Stimulated activated CD4-positive, alpha-beta T cell treated with anti-CD3 and anti-CD28 coated beads, Interleukin-2, amount 100 ng/mL, for 24 hours (primary cell): ENCODE measurements at places on chromosomes 3 and 15.

DNA sequence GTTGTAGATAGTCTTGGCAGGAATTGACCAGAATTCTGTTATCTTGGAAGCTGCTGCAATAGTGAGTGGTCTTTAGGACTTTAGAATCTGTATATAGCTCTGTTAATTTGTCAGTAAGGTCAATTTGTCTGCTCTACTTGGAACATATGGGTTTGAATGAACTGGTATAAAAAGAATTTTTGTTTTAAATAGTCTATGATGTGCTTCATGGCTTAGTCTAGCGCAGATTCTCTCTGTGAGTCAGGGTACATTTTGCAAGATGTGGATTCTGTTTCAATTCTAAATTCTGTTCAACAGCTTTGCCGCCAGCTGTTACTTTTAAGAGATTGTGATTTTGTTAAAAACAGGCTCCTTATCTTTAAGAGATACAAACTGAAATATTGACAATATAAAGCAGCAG, 135.9 kb upstream of the AGBL1 start:
- no peak for DNase-seq

GRCh38 chr15:62124176-62124972, 40.7 kb downstream of the C2CD4B start:
- DNase-seq: no peak

DNA sequence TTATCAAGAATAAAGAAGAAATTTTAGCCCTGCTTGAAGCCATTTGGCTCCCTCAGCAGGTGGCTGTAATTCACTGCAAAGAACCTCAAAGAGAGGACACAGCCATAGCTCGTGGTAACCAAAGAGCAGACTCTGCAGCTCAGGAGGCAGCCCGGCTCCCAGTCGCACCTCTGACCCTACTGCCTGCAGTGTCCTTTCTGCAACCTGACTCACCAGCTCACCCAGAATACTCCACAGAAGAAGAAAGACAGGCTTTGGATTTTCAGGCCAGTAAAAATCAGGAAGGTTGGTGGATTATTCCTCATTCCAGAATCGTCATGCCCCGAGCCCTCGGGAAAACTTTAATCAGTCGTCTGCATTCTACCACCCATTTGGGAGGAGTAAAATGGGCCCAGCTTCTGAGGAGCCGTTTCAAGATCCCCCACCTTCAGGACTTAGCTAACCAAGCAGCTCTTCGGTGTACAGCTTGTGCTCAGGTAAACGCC, 38.6 kb downstream of the ZBTB11 start:
- DNase-seq: no peak

DNA sequence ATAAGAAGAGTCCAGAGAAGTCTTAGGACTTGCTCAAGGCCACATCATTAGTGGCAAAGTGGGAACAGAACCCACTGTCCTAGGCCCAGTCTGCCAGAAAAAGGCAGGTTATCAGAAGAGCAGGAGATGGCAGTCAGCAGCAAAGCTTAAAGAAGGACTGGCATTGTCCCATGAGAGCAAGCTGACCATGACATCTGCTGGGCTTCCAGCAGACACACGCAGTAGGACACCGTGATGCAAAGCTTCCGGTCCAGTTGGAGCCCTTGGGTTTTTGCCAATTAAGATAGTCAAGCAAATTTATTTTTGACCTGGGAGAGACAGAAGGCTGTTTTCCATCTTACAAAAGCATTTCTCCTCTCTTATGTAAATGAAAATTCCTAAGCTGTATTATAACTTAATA, 42.1 kb downstream of the ZBTB38 start:
- no peak for DNase-seq

DNA sequence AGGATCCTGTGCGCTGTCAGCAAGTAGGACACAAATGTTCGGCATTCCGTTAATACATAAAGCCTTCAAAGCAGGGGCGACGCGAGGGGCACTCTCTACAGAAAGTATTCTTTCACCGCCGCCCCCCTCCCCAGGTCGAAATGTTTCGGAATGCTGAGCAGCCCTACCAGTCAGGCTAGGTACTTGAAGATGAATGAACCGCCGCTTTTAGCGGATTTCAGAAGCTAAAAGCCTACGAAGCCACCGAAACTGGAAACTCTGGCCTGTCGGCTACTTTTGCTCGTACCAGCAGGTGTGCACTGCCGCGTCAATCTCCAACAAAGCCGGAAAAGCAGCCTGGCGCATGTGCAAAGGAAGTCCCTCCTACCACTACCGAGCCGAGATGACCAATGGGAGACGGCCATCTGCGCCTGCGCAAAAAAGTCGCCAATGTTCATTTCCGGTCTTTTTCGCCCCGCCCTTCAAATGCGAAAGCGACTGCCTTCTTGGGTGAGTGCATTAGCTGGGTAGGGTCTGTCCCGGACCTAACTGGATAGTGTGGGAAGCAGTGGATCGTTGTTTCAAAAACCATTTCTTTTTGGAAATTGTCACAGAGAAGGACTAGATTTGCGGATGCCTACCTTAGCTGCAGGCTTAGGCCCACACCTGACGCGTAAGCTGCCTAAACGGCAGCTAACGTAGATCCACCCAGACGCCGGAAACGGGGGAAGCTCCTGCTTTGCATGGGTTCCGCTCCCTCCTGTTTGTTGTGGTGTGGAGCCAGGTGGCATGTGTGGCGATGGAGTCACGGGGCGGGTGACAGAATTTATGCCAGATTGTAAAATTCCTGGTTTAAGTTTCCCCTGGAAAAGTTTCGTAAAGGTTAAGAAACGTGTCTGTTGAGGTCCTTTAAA, at the start of gene WDR5B:
Gene WDR5B (minus strand): TSS at position 301 of the 893 bp plus-strand sequence. CDS start 534 bp downstream, outside the sequence.
- peak; percentile 99 for DNase-seq

DNA sequence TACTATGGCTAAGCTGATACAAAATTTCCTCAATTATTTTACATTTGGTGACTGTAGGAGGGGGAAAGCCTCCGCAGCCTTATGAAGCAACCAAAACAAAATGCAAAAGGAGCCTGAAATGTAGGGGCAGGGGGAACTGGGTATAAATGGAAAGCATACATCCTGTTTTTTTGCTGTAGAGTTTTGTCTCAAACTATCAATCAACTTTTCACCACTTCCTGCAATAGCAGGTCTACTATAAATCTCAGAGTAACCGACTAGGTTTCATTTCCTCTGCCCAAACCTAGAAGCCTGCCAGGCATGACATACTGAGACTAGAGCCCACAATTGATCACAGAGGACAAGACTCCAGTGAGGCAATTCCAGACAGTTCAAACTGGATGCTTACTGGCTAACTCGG, 91.3 kb downstream of the SHQ1 start:
- DNase-seq: peak; percentile 18
